IMR-90 (cell line): ENCODE measurements at places on chromosomes 12 and 14. TPM values are rescaled to one million over a fixed set of nuclear protein-coding genes. Genes with fewer than 3 reads are reported as not detected.

- no peak for DNase-seq
These were observed 954 bp upstream of the CALCOCO1 start for GRCh38 chr12:53728206-53728605.

Gene AKAP3
- total RNA-seq: 0.54 and 0.56 TPM in 2 replicates

Gene C12orf42
- total RNA-seq: not detected in 2 replicates

Gene NEUROD4
- not detected in 2 replicates for total RNA-seq

- no peak for DNase-seq
These were observed 80.1 kb upstream of the DYNC1H1 start for GRCh38 chr14:101884089-101884933.

Gene ATP5F1B
- 795 and 812 TPM in 2 replicates for total RNA-seq
